ENCODE measurements at places on chromosomes 6 and 20.

DNA sequence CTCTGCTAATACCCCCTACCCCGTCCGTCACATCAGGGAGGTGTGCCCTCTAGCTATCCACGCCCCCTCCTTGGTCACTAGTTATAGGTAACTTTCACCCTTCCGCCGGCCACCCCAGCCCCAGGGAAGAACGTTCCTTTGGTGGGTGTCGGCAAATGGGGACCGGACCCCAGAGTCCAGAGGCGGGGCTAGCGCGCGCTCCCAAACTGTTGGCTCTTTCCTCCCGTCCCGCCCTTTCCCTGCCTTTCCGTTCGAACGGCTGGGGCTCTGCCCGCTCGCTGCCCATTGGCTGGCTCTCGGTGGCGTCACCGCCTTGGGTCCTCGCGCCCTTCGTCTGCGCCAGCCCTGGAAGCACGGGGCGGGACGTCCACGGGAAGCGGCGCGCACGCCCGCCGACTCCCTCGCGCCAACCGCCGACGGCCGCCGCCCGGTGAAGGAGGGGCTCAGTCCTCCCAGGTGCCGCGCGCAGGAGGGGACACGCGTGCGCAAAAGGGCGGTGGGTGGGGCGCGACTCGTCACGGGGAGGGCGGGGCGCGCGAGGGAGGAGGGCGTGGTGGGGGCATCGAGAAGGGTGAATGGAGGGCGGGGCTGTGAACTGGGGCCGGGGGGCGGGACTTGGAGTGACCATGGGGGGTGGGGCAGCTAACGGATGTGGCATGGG, 634 bp upstream of the PHF1 start:
- peak; percentile 97 for DNase-seq

GRCh38 chr20:25580711-25581110, 4.6 kb downstream of the NINL start:
- no peak for DNase-seq

GRCh38 chr6:19902201-19902600, 65.0 kb downstream of the ID4 start:
- no peak for DNase-seq

- DNase-seq = no peak
Measured at GRCh38 chr20:60095456-60095855, 137.2 kb downstream of the CDH26 start.

DNA sequence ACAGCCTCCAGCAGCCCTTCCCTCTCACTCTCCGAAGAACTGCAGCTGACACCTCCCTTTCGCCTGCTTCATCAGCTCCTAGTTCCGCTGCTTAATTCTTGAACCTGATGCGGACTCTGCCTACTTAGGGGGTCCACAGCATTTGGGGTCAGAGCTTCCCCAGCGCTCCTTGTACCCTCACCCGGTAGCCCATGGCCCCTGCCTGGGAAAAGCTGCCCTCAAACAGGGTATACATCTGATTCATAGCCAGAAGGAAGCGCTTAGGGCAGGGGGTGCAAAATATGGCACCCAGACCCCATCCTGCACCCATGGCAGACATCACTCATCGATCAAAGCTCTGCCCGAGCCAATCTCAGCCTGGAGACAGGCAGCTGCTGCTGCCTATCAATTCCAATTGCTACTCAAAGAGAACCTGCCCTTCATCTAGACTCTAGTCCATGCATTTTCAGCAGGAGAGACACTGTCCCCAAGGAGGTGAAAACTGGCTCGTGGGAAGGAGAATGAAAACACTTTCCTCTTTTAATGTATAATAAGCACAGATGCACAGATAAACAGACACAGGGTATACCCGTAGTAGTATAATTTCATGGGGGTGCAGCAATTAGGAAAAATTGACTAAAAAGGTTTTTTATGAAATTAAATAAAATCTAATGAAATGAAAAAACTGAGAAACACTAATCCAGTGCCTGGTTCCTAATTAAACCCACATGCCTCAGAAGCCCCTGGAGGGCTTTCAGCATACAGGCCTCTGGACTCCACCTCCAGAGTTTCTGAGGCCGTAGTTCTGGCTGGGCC, 194.8 kb downstream of the PREX1 start:
- no peak for DNase-seq

Measured in stimulated activated CD8-positive, alpha-beta memory T cell treated with anti-CD3 and anti-CD28 coated beads, Interleukin-7, amount 100 ng/mL, for 1 hour (primary cell).